Kidney (tissue), 22 donors: ENCODE measurements at places on chromosomes 13 and 19. TPM values are rescaled to one million over a fixed set of nuclear protein-coding genes. Genes with fewer than 3 reads are reported as not detected.

GRCh38 chr19:16249826-16250404 lies 52.2 kb downstream of the AP1M1 start:
- no peaks in the 10 kb centered on the region for H3K36me3 ChIP-seq
- no peaks in the 10 kb centered on the region for H3K27me3 ChIP-seq
- H3K27ac ChIP-seq, result no peak overlapping the region
- no peak for DNase-seq
- no peaks in the 10 kb centered on the region for H3K4me1 ChIP-seq

- no peaks in the 10 kb centered on the region for H3K36me3 ChIP-seq
- H3K4me1 ChIP-seq, result no peaks in the 10 kb centered on the region
- no peak overlapping the region for H3K27ac ChIP-seq
- no peaks in the 10 kb centered on the region for H3K27me3 ChIP-seq
- no peak for DNase-seq
- no peak overlapping the region for H3K4me3 ChIP-seq
Measured at GRCh38 chr13:47076500-47076899, 179.6 kb upstream of the HTR2A start.

DNA sequence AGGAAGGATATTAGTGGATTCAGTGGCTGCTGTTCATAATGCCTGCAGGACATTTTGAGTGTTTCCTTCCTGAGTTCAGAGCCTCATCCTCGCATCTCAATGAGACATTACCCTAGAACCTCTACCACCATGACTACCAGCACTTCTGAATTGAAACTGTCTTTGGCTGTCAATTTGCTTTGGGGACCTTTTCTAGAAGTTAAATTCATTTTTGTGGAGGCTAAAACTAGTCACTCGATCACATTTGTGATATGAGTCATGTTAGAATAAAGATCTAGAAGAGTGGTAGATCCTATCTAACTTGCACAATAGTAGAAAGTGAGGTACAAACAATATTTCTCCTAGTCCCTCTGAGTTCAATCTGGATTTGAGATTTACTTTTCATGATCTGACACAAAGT lies 124.9 kb downstream of the KCNRG start:
- DNase-seq, result no peak
- H3K4me3 ChIP-seq, result no peak overlapping the region
- H3K27me3 ChIP-seq, result no peaks in the 10 kb centered on the region
- H3K27ac ChIP-seq, result no peak overlapping the region

DNA sequence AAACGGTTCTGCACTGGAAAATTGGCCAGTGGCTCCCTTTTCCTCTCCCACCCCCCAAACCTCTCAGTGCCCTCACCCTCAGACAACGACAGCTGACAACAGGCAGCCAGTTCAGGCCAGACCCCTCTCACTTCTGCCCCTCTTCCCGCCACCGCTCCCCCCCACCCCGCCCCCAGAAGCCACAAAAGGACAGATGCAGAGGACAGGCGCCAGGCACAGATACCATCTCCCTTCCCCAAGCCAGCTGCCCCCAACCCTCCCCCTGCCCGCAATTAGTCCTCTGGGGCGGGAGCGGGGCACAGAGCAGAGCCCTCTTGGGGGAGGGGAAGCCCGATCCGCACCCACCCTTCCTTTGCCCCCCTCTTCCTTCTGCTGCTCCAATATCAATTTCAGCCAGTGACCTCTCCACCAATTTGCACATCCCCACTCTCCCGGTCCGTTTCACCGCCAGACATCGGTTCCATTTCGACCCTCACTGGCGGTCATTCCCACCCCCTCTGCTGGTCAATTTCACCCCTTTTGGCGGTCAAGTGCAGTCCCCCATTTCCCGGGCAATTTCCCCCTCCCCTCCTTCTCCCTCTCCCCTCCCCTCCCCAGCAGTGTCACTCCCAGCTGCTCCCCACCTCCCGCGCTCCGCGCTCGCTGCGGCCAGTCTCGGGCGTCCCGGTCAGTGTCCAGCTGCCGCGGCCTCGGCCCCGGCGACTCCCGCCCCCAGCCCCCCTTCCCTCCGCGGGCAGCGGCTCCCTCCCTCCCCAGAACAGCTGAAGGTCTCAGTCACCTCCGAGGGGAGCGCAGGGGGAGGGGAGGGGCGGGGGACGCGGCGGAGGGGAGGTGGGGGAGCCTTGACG lies at the start of gene SHD:
SHD (plus strand) TSS at position 848 of the 848 bp plus-strand sequence. CDS start 798 bp downstream, outside the sequence.
- no peaks in the 10 kb centered on the region for H3K36me3 ChIP-seq
- no peaks in the 10 kb centered on the region for H3K4me1 ChIP-seq
- no peak within 1 kb of the TSS for H3K27ac ChIP-seq
- DNase-seq, result peak; percentile 64

- peak within 1 kb of the TSS; percentile 84 for H3K4me3 ChIP-seq
- peak; percentile 95 for DNase-seq
- no peaks in the 10 kb centered on the region for H3K36me3 ChIP-seq
- no peaks in the 10 kb centered on the region for H3K4me1 ChIP-seq
- H3K27me3 ChIP-seq, result no peaks in the 10 kb centered on the region
- H3K27ac ChIP-seq, result peak within 1 kb of the TSS; percentile 96
Measured at GRCh38 chr19:35248310-35249145, at the start of gene LSR. TSS of gene LSR (plus strand) at chr19:35249002. CDS start at chr19:35249023, 21 bp downstream.

The TUBA3C gene
- not detected for total RNA-seq

The C19orf85 gene
- total RNA-seq, result not detected

GRCh38 chr19:17996826-17997316 lies 11.1 kb upstream of the ARRDC2 start:
- H3K27me3 ChIP-seq, result no peaks in the 10 kb centered on the region
- H3K4me3 ChIP-seq, result no peak overlapping the region
- DNase-seq, result peak; percentile 86
- no peak overlapping the region for H3K27ac ChIP-seq

- DNase-seq, result no peak
- no peak overlapping the region for H3K4me3 ChIP-seq
- no peaks in the 10 kb centered on the region for H3K36me3 ChIP-seq
- H3K27ac ChIP-seq, result no peak overlapping the region
Measured at GRCh38 chr19:3149526-3150505, 14.0 kb downstream of the GNA15 start.

The LRRC63 gene
- total RNA-seq, result 0.31 TPM

DNA sequence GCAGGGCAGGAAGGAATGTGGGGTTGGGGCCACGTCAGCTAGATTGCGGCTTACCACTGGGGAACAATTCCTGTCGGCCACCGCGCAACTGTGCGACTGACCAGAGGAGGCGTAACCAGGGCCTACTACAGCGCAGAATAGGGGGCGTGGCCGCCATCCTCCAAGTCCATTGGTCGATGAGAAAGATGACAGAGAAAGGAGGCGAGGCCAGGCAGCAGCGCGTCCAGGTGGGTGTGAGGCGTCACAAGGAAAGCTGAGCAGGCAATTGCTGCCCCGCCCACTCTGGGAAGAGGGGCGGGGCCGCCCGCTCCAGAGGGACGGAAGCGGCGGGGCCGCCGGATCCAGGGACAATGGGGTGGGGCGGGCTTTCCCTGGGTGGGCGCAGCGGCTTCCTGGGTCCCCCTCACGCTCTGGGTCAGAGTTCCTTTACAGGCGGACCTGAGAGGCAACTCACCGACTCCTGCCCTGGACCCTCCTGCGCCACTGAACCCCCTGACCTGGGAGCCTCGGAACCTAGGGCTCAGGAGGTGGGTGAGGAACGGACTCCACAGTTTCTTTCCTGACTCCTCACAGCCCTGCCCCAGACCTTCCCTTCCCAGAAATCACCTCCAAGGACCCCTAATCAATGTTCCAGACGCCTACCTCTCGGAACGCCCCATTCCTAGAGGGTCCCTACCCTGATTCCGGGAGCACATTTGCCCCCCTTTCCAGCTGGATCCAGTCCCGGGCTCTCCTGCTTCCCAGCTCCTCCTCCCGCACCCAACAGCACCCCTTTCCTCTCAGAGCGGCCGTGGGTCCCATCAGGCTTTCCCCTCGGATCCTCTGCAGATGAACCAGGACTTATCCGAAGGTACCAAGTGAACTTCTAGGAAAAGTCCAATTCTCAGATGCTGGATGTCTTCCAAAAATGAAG lies 101.5 kb upstream of the ZNF492 start:
- no peaks in the 10 kb centered on the region for H3K36me3 ChIP-seq
- peak overlapping the region; percentile 47 for H3K4me3 ChIP-seq
- no peaks in the 10 kb centered on the region for H3K4me1 ChIP-seq
- DNase-seq, result peak; percentile 97
- H3K27me3 ChIP-seq, result no peaks in the 10 kb centered on the region

The CGB5 gene
- not detected for total RNA-seq

- no peaks in the 10 kb centered on the region for H3K36me3 ChIP-seq
- H3K4me1 ChIP-seq, result no peaks in the 10 kb centered on the region
- no peak overlapping the region for H3K4me3 ChIP-seq
- no peaks in the 10 kb centered on the region for H3K27me3 ChIP-seq
Measured at GRCh38 chr13:92938486-92939020, 288.1 kb upstream of the GPC6 start.
